ENCODE measurements at places on chromosomes 2 and 18.

DNA sequence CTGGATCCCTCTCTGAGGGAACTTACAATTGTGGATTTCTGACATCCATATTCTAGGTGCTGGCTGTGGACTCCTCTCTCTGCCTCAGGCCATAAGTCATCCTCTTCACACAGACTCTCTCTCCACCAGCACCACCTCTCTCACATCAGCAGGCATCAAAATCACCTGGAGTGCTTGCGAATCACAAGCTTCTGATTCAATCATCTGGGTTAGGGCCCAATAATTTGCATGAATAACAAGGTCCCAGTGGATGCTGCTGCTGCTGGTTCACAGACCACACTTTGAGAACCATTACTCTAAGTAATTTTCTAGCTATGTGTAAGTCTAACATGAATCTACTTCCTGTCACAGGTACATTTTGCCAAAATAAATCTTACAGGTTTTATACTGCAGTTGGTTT, 214.9 kb downstream of the DSEL start:
- DNase-seq = no peak

DNA sequence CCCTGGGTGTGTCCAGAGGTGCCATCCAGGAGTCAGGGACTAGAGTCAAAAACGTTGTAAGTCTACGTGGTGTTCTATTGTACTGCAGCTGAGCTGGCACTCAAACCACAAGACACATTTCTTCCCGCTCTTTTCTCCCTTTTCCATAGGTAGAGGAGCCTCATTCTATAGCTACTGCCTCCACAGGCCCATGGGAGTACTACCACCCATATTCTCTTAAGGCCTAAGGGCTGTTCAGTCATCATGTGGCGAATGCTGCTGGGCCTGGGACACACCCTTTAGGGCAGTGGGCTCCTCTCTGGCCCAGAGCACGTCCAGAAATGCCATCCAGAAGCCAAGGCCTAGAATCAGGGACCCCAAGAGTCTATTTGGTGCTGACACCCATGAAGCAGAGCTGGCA, 1271.7 kb downstream of the CNTNAP5 start:
- DNase-seq = no peak

GRCh38 chr2:68126561-68126960, 31.1 kb upstream of the PNO1 start:
- DNase-seq = no peak

DNA sequence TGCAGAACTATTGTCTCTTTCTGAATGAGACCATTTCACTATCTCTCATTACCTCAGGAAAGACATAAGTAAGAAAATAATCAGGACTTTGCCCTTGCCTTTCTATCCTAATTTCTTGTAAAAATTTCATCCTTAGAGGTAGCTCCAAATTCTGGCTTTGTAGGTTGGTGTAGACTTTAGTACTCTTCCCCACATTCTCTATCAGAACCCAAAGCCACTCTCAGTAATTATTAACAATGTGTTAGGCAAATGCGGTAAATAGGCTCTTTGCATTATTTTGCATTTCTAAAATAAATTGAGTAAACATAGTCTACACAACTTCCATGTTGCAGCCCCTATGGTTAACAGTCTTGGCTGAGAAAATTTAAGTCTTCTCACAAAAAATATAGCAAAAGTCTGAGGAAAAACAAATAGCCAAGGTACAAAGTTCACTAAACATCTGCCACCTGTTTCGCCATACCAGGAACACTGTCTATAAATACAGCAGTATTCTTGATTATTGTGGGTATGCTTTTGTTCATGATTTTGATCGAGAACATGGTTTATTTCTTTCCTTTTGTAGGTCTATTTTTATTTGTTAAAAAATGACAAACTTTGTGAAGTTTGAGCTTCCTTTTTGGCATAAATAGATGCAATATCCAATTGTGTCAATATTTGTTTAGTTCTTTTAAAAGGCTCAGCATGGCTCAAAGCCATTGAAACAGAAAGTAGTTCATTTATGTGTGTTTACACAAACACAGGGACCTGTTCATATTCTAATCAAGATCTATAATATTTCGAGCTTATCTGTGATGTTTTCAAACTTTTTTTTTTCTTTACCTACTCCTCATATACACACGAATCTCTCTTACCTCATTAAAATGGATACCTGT, 1061.5 kb downstream of the CNTNAP5 start:
- no peak for DNase-seq

- DNase-seq = no peak
Observed at GRCh38 chr2:230225486-230225885, at the start of gene SP140. Gene SP140 (plus strand): TSS chr2:230225736. CDS start chr2:230225845, 109 bp downstream.

GRCh38 chr2:134144081-134144596, 109.7 kb upstream of the MGAT5 start:
- no peak for DNase-seq

DNA sequence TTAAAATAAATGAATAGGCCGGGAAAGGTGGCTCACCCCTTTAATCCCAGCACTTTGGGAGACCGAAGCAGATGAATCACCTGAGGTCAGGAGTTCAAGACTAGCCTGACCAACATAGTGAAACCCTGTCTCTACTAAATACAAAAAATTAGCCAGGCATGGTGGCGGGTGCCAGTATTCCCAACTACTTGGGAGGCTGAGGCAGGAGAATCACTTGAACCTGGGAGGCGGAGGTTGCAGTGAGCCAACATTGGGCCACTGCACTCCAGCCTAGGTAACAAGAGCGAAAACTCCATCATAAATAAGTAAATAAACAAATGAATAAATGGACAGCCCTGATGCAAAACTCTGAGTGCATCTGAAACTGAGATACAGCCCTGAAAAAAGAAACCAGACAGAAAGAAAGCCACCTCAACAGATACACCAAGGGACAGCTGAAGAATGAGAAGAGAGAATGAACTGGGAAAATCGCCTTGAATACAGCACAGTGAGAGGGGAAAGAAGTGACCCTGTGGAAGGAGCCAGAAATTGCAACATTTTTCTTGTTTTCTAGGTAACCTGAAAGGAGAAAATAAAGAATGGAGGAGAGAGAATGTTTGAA, 64.4 kb downstream of the TRABD2A start:
- DNase-seq = no peak
